ENCODE measurements at places on chromosomes 4 and X.
A peak's percentile ranks its signal among the peaks of the same experiment; 100 is the strongest.

- no peak for DNase-seq
Observed at GRCh38 chrX:109873574-109873973, 129.3 kb upstream of the TMEM164 start.

DNA sequence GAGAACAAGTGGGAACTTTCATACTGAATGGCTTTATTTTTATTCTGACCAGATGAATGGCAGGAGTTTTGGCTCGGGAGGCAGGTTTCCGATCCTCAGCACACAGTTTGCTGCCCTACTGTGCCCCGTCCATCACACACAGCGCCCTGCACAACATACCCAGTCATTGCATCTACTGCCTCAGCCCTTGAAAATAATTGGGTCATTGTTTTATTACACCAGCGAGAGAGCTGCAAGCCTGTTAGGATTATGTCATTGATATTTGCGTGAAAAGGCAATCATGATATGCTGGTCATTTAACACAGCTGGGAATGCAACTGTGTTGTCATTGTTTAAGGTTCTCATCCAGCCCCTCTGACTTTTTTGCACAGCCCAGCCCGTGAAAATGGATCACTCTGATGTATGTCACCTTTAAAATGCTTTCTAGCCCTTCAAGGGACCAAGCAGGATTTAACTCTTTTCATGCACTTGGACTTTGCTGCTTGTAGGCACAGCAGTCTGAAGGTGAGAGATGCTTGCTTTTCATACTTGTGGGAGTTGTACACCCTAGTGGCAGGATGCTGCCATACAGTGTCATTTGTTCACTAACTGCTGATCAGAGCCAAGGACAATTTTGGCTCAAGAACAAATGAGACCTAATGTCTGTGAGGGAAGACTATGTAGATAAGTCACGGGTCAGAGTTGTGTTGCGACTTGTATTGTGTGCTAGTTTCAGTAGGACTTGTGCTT lies 62.3 kb downstream of the RTL9 start:
- DNase-seq, result no peak

- no peak for DNase-seq
Observed at GRCh38 chr4:186936496-186937375, 213.1 kb upstream of the FAT1 start.

- peak; percentile 23 for DNase-seq
Observed at GRCh38 chrX:119398974-119399771, at the start of gene SLC25A43. SLC25A43 (plus strand) TSS chrX:119399336; CDS start chrX:119399404, 68 bp downstream.

- no peak for DNase-seq
Observed at GRCh38 chr4:83569987-83570386, 34.1 kb downstream of the GPAT3 start.

GRCh38 chr4:8582436-8582835 lies 2.2 kb downstream of the GPR78 start:
- DNase-seq, result no peak

GRCh38 chrX:9117851-9118250 lies 83.9 kb upstream of the FAM9B start:
- DNase-seq, result no peak

GRCh38 chr4:20030108-20030507 lies 221.6 kb upstream of the SLIT2 start:
- DNase-seq, result no peak
